Activated T-cell treated with anti-CD3 and anti-CD28 coated beads, Interleukin-2, amount 50 U/mL, for 1 hour (primary cell): ENCODE measurements at places on chromosomes 5 and 9.

DNA sequence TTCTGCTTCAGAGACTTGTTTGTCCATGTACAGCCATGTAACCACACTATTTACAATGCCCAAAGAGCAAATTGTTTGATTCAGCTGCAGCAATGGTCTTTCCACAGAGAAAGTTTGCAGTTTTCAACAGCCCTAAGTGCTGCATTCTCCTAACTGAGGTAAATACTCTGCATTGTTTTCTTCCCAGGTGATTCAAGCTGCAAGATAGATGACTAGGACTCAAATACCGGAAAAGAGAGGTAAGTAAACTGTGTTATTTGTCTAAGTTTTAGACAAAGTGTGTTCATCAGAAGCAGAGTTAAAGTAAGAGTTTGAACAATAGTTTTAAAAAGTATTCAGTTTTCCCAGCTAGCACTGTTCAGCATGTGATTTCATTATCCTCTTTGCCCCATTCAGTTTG lies 1046.7 kb upstream of the C9orf72 start:
- DNase-seq, result no peak

DNA sequence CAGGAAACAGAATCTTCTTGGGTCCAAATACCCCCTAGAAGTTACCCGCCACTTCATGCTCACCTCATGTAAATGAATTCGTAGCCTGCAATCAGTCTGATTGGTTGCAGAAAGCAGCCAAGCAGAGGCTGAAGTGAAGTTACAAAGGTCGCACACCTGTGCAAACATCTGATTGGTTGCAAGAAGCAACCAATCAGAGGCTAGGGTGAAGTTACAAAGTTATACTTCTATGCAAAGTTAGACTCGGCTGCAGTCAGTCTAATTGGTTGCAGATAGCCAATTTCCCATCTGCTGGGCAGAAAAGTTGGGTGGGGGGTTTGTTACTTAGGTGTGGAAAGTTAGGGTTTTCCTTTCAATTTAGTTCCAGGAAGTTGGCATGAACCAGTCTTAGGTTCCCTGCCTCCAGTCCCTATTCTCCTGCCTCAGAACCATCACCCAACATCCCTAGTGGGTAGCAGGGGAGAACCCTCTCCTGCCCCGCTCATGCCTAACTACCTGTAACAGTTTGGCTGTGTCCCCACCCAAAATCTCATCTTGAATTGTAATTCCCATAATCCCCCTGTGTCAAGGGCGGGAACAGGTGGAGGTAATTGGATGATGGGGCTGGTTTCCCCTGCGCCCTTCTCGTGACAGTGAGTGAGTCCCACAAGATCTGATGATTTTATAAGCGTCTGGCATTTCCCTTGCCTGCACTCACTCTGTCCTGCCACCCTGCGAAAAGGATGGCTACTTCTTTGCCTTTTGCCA lies 1.2 kb upstream of the RUSC2 start:
- no peak for DNase-seq

GRCh38 chr9:135343837-135344522 lies 135.6 kb upstream of the PPP1R26 start:
- DNase-seq, result peak; percentile 44

GRCh38 chr9:132997591-132997990 lies 19.1 kb downstream of the GFI1B start:
- DNase-seq, result no peak

DNA sequence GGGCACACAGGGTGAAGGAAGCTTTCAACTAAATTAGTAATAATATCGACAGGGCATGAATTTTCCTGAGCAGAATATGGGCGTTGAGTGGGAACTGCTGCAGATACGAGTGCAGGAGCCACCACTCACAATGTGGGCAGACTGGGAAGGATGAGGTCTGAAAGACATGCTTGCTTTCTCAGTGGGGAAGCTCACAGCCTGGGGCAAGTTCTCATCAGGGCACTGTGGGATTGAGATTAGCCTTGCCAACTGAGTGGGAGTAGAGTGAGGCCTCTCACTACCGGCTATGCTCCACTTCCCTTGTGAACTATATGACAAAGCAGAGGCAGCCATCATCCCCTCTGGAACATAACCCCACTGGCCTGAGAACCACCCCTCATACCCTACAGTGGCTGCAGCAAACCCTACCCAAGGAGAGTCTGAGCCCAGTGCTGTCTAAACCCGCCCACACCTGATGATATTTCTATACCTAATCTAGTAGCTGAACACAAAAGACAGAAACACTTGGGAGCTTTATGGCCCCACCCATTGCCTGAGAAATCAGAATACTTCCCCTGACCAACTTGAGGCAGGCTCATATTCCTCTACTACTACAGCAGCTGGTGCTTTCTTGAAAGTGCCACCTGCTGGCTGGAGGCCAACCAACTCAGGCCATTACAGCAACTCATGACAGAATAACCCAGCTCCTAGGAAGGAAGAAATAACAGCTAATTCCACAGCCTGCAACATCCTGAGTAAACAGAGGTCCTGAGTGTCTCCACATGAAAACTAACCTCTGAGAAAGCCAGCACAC lies 173.7 kb upstream of the SPEF2 start:
- DNase-seq, result no peak

DNA sequence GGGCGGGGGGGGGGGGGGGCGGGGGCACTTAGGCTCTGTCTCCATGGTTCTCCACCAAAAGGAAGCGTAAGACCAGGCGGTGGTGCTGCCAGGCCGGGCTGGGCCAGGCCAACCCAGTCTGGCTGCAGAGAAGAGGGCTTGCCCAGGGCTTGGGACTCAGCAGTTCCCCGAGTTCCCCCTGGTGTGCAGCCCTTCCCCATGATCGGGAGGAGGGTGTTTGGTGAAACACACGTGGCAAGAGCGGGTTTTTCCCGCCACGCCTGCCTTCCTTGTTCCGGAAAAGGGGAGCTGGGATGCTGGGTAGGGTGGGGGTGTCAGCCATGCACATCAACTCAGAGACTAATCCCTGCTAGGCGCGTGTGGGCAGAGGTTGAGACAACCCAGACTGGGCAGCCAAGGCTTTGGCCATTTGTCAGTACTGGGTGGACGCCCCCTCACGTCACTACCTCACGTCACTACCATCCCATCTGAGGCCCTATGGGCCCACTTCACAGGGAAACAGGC lies 32.9 kb downstream of the PRRX2 start:
- DNase-seq, result no peak

- DNase-seq, result no peak
These were observed 18.1 kb upstream of the ICE1 start for GRCh38 chr5:5404381-5404780.

DNA sequence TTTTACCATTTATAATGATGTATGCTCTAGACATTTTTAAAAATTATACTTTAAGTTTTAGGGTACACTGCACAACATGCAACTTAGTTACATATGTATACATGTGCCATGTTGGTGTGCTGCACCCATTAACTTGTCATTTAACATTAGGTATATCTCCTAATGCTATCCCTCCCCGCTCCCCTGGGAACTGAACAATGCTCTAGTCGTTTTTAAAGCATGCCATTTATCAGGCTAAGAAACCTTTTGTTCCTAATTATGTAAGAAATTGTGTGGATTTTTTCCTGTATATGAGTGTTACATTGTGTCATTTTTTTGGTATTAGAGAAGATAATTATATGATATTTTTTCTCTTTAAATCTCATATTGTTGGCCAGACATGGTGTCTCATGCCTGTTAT lies 72.8 kb upstream of the SGCD start:
- no peak for DNase-seq

DNA sequence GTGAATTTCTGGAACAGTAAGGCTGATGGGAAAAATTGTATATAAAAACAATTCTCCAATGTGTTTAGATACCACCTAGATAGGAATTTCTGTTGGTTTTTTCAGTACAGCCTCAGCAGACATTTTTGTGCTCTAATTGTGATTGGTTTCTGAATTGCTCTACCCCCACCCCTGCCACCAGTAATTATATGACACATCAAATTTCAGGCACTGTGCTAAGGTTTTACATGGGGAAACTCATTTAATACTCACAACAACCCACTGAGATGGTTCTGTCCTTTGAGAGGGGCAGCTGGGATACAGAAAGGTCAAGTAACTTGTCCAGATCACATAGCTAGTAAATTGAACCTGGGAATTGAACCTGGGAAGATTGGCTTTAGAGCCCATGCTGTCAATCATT lies 288.0 kb downstream of the ARHGEF28 start:
- DNase-seq, result no peak

DNA sequence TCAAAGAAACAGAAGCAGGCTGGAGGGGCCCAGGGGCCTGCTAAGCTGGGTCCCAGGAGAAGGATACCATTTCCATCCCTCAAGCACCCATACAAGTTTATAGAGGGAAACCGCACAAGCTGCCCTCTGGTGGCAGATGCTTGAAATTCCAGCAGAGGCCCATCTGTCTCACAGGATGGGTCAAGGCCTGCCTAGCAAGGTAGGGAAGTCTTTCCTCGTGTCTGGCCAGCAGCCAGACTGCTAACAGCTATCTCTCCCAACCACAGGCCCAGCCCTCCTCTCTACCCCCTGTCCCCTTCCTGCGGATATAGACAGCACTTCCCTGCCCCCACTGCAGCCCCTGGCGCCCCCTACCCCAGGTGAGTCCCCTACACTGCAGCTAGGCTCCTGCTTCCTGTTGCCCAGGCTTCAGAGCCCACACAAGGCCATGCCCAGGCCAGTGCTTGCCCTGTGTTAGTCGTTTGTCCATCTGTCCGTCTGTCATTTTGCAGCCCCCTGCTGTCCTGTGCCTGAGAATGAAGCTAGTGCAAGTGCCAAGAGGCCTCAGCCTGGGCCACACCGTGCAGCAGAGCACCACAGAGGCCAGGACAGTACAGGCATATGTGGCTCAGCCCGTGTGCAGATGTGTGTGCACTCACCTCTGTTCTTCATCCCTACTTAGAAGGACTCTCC lies 26.2 kb downstream of the TCF7 start:
- DNase-seq, result peak; percentile 71
